ENCODE measurements at places on chromosomes 16 and 17.

DNA sequence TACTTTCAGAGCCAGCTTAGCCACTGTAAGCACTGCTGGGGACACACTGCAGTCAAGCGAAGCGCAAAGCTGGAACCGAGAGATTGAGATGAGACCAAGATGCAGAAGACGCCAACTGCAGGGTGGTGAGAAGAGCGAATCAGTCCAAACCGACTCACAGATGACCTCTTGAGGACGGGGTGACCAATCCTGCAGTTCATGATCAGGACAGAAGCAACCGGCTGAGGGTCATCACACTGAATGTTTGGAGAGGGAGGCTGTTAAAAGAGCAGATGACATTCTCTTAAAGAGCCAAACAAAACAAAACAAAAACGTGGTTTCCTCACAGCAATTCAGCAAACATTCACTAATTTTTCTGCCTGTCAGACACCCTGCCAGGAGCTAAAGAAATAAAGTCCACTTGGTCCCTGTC, 8.5 kb downstream of the HASPIN start:
- peak; percentile 39 for DNase-seq

DNA sequence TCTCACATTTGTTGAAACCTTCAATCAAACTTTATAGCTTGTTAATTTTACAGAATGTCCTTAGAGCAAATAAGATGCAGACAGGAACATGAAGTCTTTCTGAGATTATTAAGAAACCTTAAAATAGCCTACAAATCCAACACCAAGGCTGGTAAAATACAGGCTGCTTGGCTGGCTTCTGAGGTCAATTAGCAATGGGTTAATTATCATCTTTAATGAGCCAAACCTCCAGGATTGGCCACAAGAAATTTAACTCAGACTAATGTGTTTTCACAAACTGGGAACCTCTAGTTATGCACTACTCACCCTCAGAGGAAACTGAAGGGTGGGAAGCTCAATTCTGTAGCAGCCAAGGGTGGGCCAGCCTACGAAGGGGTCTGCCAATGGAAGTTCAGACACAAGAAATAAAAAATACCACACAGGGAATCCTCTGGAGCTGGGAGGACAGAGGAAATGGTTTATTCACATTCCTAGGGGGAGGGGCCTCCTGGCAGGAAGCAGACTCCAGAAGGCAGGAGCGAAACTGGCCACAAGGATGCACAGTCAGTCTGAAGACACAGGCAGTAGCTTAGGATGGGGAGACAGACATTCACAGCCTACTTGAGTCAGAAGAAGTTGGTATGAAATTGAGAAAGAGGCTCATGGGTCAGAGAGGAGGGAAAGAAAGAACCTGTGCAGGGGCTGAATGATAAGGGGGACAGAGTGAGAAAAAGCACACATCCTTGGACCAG, 36.1 kb downstream of the HIC1 start:
- DNase-seq = no peak

GRCh38 chr16:50263940-50264929, 2.1 kb upstream of the ADCY7 start:
- DNase-seq = no peak

GRCh38 chr16:68074850-68075555, 10.2 kb upstream of the NFATC3 start:
- DNase-seq = no peak

GRCh38 chr16:66260522-66261254, 105.8 kb upstream of the CDH5 start:
- DNase-seq = no peak

DNA sequence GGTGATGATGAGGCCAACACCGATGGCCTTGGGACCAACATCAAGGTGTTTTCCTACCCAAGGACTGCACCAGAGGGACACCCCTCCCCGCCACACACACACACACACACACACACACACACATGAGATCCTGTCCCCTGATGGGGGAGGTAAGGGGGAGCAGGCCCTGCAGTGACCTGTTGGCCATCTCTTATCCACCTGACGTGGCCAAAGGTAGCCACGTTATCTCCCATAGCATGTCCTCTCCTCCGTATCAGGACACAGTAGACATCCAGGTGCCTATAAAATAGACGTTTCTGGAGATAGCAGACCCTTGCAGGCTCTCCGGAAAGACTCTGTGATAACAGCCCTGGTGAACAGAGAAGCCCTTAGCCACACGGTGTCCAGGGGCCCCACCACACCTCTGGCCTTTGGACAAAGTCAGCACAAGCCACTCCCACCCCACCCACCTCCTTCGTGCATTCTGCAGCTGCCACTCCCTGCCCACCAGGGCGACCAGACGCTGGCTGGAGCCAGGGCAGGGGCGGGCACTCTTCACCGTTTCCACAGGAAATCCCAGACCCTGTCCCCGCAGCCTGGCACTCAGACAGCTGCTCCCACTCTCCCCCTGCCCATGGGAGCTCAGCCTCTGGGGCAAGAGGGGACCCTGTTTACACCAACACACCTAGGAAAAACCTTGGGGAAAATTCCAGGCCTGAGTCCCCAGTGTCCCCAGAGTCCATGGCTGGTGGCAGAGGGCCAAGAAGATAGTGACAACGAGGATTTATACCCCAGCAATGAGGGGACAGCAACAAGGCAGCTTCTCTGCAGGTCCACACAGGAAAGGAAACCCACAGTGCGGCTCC, 15.4 kb upstream of the ENPP7 start:
- no peak for DNase-seq

DNA sequence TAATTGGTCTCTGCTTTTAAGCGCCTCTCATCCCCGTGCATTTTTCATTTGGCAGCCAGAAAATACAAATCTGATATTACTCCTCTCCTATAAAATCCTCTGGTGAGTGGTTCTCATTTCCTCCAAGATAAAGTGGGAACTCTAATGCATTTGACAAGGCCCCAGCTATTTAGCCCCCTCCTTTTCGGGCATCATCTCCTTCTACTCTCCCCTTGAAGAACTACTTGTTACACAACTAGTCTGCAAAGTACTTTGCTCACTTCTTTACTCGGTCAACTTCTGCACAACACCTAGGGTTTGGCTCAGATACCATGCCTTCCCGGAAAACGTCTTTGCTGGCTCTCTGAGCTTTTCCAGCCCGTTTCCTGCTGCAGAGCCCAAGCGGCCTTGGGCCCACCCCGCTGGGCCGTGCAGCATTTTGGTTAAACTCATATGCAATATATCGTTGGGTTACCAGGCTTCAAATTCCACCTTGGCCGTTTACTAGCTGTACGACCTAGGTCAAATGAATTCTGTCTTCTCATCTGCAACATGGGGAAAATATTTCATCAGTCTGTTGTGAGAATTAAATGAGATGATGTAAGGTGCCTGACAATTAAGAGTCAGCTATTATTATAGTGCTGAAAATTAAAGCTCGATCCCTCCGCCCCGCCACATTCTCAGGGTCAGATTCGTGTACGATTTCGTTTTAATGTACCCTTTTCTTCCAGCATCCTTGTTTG, 883 bp upstream of the TAF15 start:
- DNase-seq = no peak

- DNase-seq = no peak
These were observed 277.1 kb upstream of the SDK2 start for GRCh38 chr17:73921306-73921705.

GRCh38 chr16:7268182-7268581, 64.5 kb upstream of the RBFOX1 start:
- DNase-seq = peak; percentile 62

DNA sequence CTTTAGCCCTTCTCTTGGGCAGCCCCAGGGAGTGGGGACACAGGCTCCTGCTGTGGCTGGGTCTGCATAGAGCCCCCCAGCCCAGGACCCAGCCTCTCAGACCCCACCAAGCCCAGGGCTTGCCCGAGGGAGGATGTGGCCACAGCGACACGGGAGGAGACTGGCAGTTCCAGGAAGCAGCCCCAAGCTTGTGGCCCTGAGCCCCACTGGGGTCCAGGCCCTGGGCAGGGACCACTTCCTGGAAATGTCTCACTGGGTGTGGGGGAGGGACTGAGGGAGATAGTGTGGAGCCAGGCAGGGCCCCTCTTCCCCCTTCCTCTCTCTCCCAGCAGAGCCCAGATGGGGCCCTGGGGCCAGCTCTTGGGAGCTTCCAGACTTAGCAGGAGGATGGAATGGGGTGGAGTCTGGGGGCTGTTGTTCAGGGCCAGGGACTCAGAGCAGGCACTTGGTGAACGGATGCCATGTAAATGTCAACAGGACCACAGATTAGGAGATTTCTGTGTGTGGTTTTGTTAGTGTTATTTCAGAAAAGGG, 35.3 kb downstream of the ADGRG5 start:
- DNase-seq = no peak

GRCh38 chr17:76845541-76846017, 22.6 kb upstream of the MGAT5B start:
- no peak for DNase-seq

- DNase-seq = no peak
These were observed 77.8 kb upstream of the NOL11 start for GRCh38 chr17:67639979-67640378.

DNA sequence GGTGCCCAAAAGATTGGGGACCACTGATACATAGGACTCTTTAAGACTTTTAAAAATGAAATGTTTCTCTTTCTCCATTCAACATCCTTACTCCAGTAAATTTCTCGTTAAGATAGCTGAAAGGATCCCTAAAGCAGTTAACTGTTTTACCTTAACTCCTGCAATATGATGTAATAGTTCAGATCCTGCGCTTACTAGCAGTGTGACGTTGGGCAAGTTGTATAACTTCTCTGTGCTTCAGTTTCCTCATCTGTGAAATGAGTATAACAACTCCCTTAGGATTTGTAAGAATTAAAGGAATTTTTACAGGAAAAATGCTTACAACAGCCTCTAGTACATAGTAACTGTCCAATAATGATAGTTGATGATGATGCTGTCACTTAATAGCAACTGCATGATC, 158.9 kb downstream of the TANC2 start:
- DNase-seq = no peak

DNA sequence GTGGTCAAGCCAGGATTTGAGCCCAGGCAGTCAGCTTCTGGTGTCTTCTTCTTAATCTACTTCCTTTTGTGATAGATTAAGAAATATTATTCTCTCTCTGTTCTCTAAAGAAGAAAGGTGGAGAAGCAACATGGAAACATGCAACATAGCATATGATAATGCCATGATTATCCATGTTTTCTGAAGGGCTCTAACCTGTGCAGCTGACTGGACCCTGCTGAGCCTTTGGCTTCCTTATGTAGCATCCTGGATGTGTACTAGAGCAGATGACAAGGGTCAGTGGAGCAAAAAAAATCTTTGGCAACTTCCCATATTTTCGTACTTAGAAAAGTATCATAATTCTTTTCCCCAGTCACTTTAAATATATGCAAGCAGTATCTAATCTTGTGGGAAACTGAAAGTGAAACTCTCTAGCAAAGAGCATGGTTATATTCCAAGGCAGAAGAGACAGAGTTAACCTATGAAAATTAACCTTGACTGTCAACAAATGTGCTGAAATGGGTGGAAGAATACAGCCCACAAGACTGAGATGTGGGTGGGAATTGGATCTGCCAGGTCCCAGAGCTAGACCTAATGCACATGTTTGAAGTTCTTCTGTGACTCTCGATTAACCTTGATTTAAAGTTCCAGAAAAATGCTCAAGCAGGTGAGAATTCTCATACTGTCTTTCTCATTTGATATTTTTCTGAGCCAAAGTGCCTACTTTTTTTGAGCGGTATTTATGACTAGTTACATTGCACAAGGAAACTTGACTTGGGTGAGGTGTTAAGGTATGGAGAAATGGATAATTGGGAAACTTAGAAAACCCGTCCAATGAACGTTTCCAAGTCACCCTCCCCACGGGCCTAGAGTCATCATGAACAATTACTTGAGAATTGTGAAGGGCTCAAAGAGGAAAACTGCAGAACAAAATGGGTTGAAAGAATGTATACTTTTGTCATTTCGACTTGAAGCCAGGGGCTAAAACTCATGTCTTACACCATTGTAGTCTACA, 248.6 kb downstream of the FTO start:
- no peak for DNase-seq

- DNase-seq = no peak
These were observed 1.9 kb upstream of the CORO6 start for GRCh38 chr17:29624586-29624985.

DNA sequence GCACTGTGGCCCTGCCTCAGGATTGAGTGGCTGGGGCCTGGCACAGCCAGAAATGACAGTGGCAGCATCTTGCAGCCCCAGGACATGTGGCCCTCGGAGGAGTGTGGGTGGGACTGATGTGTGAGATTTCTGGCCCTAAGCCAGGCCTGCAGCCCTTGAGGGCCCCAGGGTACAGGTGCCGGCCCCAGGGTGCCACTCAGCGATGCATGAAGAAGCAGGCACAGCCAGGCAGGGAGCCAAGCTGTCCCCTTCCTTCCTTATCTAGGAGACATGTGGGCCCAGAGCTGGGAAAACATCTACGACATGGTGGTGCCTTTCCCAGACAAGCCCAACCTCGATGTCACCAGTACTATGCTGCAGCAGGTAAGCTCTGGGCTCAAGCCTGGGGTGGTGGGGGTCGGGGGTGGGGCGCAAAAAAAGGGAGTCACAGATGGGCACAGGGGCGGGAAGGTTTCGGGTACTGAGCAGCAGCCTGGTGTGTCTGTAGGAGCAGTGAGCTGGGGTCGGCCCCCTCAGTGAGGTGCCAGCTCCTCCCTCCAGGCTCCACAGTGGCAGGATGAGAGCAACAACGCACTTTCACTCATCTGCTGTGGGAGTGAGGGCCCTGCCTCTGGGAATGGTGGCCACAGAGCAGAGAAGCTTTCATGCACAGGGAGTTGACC, 4.1 kb downstream of the ACE start:
- no peak for DNase-seq

DNA sequence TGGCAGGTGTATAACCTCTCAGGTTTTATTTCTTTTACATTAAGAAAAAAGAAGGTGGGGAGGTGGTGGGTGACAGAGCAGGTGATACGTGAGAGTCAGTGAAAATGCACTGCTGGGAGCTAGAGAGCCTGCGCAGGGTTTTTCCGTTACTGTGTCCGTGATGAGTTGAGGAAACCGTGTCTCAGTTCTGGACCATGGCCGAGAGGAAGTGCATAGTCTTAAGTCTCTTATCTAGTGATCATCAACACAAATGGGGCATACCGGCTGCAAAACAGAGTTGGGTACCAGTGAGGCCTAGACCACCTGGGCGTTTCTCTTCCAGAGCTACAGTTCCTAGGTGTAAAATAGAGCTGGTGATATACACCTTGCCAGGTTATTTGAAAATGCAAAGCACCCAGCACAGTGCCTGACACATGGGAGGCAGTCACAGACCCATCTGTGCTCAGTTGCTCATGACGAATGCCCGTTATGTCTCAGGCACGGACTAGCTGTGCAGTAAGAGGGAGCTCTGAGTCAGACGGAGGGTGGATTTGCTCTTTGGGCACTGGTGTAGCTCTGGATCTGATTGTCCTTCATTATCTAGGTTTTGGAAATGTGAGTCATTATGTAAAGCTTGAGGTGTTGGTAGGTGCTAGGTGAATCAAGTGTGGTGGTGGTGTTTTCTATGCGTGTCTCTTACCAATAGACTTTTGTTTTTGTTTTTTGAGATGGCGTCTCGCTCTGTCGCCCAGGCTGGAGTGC, 60.9 kb downstream of the RPTOR start:
- no peak for DNase-seq

- peak; percentile 69 for DNase-seq
These were observed 12.0 kb upstream of the CD300A start for GRCh38 chr17:74454197-74455024.

GRCh38 chr17:31696184-31696602, 162.9 kb downstream of the COPRS start:
- peak; percentile 99 for DNase-seq

Data from SK-N-DZ (cell line).